H4 (cell line): ENCODE measurements at places on chromosomes 12 and 14. TPM values are rescaled to one million over a fixed set of nuclear protein-coding genes. Genes with fewer than 3 reads are reported as not detected.
A peak's percentile ranks its signal among the peaks of the same experiment; 100 is the strongest.

DNA sequence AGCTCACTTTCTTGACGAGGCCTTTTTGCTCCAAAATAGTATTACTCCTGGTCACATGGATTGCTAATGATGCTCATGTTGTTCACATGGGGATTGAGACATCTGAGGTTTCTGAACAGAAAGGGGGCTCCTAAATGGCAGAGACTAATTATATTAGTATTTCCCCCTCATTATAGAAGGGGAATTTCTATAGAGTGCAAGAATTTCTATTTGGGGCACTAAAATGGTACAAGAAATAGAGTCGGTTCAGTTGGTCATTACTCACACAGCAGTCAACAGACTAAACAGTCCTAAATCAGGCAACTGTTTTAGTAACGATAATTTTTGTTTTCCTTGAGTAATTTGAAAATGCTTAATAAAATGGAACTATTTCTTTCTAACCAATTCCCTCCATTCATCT is 108.9 kb downstream of the DACT1 start:
- DNase-seq, result no peak

GRCh38 chr14:104392001-104392395 is 187.6 kb upstream of the C14orf180 start:
- DNase-seq, result no peak

DNA sequence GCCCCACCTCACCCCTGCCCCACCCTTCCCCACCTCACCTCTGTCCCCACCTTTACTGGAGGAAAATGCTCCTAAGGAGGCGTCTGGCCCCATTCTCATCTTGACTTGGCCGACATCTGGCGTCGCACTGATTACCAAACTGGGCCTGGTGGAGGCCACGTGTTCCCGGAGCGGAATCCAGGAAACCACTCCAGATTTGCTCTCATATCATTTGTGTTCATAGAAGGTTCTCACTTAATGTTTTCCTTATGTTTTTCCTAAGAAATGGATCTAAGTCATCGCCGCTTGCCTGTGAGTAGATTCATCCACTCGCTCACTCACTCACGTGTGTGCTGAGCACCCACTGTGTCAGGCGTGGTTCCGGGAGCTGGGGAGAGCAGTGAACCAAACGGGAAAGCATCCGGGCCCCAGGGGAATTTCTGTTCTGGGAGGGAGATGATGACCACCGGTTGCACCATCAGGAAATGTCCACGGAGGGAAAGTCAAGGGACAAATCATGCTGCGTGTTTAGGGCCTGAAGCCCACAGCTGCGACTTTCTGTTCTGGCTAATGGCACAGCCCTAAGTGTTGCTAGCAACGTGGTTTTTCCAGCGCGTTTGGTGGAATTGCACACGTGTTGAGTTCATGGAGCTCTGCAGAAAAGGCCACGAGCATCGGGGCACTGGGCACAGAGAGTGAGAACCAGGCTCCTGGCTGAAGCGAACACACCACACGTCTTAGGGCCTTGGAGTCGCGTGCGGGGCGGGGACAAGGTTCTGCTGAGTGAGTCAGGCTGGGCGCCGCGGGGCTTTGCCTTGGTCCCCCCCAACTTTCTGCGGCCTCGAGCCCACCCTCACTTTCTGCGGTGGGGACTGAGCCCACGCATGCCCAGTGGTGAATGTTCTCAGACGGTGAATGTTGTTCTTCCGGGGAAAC is 57.7 kb downstream of the ADGRD1 start:
- DNase-seq, result no peak

GRCh38 chr14:100375266-100375962 is 52.3 kb downstream of the SLC25A47 start:
- peak; percentile 95 for DNase-seq

- no peak for DNase-seq
Observed at GRCh38 chr12:25194722-25195055, 271 bp downstream of the DNAI7 start.

- DNase-seq, result peak; percentile 90
Observed at GRCh38 chr12:65891987-65892481, 67.8 kb downstream of the HMGA2 start.

Gene ARPC3
- 970 and 1,154 TPM in 2 replicates for total RNA-seq

GRCh38 chr12:92421701-92422100 is 276.1 kb upstream of the BTG1 start:
- no peak for DNase-seq

Gene DHRS7
- total RNA-seq, result 61.9 and 79.6 TPM in 2 replicates

GRCh38 chr12:64858882-64859605 is 34.6 kb downstream of the TBC1D30 start:
- DNase-seq, result no peak

DNA sequence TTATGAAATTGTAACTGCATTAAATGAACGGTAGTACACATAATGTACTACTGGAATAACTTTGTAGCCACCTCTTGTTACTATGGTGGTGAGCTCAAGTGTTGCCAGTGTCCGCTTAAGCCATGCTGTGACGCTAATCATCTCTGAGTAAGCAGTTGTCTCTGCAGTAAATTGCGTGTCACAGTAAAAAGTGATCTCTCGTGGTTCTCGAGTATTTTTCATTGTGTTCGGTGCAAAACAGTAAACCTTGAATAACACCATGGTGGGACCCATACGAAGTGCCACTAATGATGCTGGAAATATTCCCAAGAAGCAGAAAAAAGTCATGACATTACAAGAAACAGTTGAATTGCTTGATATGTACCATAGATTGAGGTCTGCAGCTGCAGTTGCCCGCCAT is 524.8 kb downstream of the SOX5 start:
- no peak for DNase-seq

- no peak for DNase-seq
Observed at GRCh38 chr12:39505023-39505422, 62.1 kb upstream of the KIF21A start.

DNA sequence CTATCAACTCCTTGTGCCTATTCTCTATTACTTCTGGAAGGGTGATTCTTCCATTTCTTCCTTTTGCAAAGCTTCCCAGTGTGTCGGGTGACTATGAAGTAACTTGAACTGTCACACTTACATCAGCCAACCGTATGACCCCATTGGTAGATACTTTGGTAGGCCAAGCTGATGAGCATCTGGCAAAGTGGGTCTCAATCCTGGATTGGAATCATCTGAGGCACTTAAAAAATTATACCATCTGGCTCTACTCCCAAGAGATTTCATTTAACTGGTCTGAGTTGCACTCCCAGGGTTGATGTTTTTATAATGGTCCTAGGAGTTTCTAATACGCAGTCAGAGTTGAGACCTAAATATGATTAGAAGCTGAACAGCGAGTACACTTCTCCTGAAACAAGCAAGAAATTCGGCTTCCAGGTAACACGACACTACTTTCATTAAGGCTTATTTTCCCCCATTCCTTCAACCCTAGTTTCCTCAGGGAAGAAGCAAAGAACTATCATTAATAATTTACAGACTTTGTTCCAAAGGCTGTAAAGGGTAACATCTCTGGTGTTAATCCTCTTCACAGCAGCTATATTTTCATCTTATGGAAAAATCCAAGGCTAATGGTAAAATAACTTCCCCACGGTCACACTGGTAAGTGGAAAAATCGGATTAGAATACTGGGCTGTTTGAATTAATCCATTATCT is 76.8 kb downstream of the PDE6H start:
- no peak for DNase-seq

GRCh38 chr12:117350140-117350539 is 11.3 kb downstream of the NOS1 start:
- no peak for DNase-seq

GRCh38 chr14:101007765-101008164 is 104.2 kb upstream of the RTL1 start:
- no peak for DNase-seq

DNA sequence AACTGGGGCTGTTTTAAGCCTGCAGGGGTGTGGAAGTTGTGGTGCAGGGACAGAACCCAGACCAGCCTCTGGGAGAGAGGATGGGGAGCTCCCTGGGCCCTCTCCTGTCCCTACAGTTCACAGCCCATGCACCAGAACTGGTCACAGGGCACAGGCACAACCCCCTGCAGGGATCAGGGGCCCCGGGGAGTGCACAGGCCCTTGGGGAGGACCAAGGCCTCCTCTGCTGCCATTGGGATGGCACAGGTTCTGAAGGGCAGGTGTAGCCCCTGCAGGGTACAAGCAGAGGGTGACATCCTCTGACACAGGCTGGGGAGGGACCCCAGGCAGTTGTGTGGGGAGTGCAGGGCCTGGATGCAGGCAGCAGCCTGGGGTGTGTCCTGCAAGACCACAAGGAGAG is 66.4 kb upstream of the SFSWAP start:
- no peak for DNase-seq

Gene ADGRD1
- 0.14 and 0.21 TPM in 2 replicates for total RNA-seq

DNA sequence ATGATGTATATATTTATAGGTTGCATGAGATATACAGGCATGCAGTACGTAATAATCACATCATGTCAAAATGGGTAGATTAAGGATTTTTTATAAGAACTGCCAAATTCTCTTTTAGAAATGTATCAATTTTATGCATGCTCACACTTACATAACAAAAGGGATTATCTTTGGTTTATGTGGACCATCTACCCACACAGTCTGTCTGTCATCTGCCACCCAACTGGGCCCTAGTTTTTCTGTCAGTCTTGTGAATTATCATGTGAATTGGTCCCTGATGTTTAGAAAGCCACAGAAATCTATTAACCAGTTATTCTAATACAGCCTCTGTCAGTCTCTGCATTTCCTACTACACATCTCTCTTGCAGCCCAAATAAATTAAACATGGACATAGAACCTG is 133.4 kb downstream of the ACSS3 start:
- no peak for DNase-seq

Gene PDE6H
- total RNA-seq, result not detected in 2 replicates

- DNase-seq, result no peak
Observed at GRCh38 chr14:105536691-105537579, 10.6 kb downstream of the TMEM121 start.

- no peak for DNase-seq
Observed at GRCh38 chr14:35222324-35222723, 69.9 kb upstream of the PSMA6 start.

DNA sequence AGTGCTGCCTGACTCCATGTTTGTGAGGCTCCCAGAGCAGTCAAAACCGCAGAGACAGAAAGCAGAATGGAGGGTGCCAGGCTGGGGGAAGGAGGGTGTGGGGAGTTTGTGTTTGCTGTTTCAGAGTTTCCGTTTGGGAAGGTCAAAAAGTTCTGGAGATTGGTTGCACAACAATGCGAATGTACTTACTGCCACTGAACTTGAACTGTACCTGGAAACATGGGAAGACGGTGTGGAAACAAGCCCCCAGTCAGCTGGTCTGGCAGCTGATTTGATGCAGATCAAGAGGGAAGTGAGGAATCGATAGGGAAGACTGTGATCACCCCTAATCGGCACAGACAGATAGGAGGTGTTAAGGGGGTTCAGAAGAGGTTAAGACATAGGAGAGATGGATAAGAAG is 35.3 kb upstream of the INF2 start:
- DNase-seq, result no peak

Gene SYNDIG1L
- total RNA-seq, result not detected in 2 replicates

DNA sequence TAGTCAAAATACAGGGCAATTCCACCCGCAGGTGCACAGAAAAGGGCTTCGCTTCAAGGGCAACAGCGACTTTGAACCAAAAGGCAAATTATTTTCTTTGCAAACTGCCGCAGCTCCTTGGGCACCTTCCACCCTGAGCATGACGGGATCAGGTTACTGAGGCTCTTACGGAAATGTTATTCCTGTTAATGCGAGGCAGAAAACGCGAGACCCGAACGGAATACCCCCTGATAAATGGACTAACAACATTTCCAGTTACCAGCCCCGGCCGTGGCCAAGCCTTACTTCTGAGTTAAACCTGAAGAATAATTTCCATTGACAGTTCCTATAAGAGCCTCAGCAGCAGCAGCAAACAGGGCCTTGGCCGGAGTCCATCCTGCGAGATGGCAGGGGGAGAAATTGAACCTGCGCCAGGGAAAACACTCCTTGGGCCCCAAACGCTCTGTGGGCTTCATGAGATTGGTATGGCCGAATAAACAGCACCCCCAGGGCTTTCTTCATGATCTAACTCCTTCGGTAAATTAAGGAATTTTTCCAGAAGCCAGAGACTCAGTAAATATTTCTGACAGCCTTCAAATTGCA is 70.0 kb upstream of the DICER1 start:
- no peak for DNase-seq

DNA sequence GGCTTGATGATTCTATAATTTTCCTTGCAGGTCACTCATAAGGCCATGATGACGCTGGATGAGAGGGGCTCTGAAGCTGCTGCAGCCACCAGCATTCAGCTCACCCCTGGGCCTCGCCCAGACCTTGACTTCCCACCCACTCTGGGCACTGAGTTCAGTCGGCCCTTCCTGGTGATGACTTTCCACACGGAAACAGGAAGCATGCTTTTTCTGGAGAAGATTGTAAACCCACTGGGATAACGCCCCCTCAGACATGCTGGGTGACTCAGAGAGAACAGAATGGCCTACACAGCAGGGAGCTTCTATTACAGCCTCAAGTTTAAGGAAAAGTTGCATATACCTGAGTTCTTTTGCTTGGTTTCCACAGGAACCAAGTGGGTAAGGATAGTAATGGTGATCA is 34.3 kb downstream of the SERPINA3 start:
- no peak for DNase-seq

Gene PMCH
- total RNA-seq, result not detected in 2 replicates

- peak; percentile 45 for DNase-seq
Observed at GRCh38 chr14:81990312-81990761, 456.7 kb upstream of the SEL1L start.

GRCh38 chr12:101891462-101891971 is 14.1 kb downstream of the DRAM1 start:
- peak; percentile 82 for DNase-seq

DNA sequence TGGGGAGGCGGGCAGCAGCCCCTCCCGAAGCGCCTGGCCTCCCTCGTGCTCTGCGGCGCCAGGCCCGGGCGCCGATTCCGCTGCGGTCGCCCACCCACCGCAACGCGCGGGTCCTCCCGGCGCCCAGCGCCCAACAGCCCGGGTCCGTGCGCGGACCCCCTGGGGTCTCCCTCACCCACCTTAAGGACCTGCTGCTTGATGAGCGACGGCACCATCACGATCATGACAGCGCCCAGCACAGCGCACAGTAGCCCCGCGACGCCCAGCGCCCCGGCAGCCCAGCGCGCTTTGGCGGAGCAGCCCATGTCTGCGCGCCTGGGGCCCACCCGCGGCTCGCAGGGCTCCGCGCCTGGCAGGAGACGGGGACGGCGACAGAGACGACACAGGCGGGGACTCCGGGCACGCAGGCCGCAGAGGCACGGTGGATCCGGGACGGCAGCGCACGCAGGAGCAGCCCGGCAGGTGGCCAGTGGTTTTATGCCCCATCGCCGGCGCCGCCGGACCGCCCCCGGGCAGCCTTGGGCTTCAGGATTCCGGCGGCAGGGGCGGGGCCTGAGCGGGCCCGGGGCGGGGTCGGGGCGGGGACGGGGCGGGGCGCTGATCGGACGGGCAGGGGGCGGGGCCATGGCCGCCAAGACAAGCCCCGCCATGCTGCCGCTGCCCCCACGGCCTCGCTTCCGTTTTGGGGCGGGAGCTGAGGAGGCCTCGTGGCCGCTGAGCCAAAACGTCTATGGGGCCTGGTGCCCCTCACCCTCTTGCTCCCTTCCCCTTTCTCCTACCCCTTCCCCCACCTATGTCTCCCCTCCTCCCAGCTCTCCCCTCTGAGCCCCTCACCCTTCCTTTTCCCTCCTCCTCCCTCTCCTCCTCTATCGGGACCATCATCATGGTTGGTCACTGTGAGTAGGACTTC is at the start of gene SCARB1:
TSS of gene SCARB1 (minus strand) at position 449 of the 910 bp plus-strand sequence. CDS start at position 305, 144 bp downstream.
- DNase-seq, result peak; percentile 64

- DNase-seq, result no peak
Observed at GRCh38 chr12:124545508-124546418, 21.6 kb downstream of the NCOR2 start.

Gene NDUFB1
- total RNA-seq, result 520 and 847 TPM in 2 replicates

Gene PTPRB
- total RNA-seq, result 0.02 and 0.14 TPM in 2 replicates
